ENCODE measurements at places on chromosomes 16 and 17.
A peak's percentile ranks its signal among the peaks of the same experiment; 100 is the strongest.

GRCh38 chr16:63458846-63459245 is 1422.6 kb upstream of the CDH8 start:
- DNase-seq: no peak

GRCh38 chr17:82238472-82239201 is 9.8 kb downstream of the SLC16A3 start:
- DNase-seq: peak; percentile 78

DNA sequence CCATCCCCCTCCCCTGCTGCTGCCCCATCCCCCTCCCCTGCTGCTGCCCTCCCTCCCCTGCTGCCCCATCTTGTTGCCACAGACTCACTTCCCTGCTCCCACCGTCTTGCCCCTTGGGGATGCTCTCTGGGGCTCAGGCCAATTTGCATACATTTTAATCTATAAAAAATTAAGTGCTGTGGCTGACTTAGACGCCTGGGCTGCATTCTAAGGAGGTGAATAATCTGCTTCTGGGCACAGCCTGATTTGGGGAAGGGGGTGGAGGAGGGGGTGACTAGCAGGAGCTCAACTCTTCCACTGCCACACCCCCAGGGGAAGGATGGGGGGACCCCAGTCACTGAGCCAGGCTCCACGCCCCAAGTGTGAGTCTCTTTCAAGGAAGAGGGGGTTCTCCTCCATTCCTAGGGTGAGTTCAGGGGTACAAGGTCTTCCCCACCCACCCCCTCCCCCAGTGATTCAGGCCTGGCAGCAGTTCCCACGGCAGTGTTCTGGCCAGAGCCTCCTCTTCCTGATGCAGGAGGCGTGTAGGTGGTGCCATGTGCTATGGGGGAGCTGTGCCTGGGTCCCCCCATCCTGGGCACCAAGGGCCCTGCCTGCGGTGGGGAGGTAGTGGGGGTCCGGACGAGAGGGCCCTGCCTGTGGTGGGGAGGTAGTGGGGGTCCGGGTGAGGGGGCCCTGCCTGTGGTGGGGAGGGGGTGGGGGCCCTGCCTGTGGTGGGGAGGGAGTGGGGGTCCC is 5.0 kb downstream of the DPH1 start:
- DNase-seq: no peak

DNA sequence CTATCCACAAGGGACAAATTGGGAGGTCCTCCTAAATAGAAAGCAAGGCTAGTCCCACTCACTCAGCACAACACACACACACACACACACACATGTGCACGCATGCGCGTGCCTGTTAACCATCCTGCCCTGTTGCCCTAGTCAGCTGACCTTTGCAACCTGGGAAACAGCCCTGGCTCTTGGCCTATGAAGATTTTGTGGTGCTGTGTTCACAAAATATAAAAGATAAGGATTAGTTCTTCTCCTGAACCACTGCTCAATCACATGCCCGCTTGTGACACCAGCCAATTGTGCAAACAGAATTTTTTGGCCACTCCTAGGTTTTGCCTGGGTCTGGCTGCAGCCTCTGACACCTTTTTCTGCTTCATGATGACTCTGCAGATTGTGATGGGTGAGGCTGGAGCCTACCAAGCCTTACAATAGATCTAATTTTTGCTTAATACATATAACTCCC is 3.3 kb upstream of the CES1 start:
- no peak for DNase-seq

Measured in sciatic nerve (tissue), 2 donors.